Stimulated activated CD4-positive, alpha-beta T cell treated with anti-CD3 and anti-CD28 coated beads, Interleukin-12 subunit alpha, Interleukin-12 subunit beta, amount 100 ng/mL, for 4 hours (primary cell): ENCODE measurements at places on chromosomes 7 and 10.
A peak's percentile ranks its signal among the peaks of the same experiment; 100 is the strongest.

DNA sequence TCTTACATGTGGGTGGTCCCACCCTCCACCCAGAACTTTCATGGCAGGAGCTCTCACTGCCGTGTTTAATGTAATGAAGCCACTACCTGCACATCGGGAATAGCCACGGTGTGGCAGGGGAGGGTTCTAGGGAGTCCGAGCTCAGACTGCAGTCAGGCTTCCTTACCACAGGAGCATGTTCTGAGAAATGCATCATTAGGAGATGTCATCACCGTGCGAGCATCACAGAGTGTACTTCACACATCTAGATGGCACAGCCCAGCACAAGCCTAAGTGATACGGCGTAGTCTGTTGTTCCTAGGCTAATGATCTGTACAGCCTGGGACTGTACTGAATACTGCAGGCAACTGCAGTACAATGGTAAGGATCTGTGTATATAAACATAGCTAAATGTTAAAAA, 153.0 kb upstream of the LANCL2 start:
- no peak for DNase-seq

- DNase-seq, result no peak
Measured at GRCh38 chr7:123070702-123071286, 75.3 kb upstream of the TAS2R16 start.

DNA sequence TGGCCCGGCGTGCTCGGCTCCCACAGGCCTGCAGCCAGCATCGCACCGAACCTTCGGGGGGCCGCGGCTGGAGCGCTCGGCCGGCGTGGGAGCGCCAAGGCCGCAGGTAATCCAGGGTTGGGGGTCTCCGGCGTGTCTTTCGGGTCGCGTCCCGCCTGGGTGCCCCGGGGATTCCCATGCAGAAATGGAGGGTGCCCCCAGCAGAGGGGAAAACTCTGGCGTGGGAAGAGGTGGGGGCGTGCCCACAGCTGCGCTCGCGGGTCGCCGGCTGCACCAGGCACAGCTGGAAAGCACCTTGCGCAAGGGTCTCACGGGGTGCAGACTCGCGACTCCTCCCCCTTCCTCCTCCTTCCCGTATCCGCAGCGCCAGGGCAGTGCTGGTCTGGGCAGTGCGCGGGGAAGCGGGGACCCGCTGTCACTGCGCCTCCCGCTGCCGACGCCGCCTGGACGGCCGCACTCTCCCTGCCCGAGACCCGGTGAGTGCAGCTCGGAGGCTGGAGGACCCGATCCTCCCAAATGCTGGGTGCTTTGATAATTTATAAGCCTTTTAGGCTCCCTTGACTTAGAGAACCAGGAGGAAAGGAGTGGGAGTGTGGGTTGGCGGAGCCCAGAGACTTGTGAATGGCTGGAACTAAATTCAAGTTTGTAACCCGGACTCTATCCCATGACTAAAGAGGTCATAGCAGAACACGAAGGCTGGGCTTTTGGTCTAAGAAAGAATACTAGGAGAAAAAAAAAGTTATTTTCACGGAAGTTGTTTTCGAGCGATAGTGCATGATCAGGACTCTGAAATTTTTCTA, 489 bp downstream of the MAP3K8 start:
- peak; percentile 55 for DNase-seq

- no peak for DNase-seq
Measured at GRCh38 chr10:126278851-126279250, 109.4 kb downstream of the ADAM12 start.
